Activated T-cell treated with anti-CD3 and anti-CD28 coated beads for 24 hours (primary cell): ENCODE measurements at places on chromosomes 2 and 18.

DNA sequence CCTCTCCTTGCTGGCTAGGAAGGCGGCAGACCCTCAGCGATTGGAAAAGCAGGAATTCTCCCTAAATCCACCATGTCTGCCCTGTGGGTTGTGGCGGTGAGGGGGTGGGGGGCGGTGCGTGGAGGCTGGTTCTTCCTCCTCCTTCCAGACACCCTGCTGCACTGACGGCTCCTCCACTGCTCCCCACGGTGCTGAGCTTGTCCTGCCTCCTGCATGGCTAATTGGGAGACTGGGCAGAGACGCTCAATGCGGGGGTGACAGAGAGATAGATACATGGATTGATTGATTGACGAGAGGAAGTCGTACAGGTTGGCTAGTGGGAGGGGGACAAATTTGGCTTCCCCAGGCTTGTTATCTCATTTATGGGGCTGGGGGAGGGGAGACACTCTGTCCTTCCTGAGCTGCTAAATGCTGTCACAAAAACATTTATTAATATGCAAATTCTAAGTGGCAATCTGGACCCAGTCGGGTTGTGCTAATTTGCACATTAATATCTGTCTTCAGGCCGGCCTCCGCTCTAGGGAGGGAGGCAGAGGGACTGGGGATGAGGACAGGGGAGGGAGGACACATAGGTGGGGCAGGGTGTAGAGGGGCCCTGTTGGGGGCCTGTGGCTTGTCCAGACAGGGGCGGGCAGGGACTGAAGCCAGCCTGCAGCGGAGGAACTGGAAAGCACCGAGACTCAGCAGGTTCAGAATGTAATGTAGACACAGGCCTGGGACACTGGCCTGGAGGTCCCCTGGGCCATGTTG lies 181.6 kb downstream of the CELF4 start:
- no peak for DNase-seq

GRCh38 chr2:48346124-48346536 lies 183.8 kb upstream of the STON1 start:
- no peak for DNase-seq

DNA sequence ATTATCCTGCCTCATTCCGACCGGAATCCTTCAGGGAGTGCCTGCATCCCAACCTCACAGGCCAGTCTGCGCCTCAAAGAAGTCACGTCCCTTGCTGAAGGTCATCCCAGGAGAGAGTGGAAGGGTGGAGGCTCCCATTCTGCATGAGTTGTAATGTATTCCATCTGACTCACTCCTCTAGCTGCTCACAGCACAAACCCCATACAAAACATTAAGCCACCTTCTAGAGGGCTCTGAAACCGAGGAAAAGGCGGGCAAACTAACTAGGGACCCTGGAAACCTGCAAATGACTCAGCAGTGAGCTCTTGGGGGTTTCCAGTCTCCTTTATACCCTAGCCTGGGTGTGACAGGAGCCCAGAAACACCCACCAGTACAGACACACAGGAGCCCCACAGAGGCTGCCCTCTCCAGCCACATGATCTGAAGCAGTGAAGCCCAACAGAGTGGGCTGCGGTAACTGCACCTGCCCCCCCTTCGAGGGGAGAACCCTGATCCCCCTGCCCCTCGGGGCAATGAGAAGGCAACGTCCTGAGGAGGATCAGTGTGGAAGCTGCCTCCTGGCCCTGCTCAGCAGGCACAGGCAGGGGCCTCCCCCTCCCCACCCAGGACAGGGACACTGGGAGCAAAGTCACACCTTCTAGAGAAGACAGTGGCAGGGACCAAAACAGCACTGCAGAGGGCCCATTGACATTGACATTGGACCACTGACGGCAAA lies 69.3 kb upstream of the SNTG2 start:
- no peak for DNase-seq

GRCh38 chr18:78625847-78626246 lies 353.8 kb upstream of the SALL3 start:
- no peak for DNase-seq

GRCh38 chr2:229673676-229674075 lies 40.7 kb downstream of the DNER start:
- DNase-seq, result no peak

- no peak for DNase-seq
Measured at GRCh38 chr2:8430628-8431027, 251.2 kb upstream of the ID2 start.

DNA sequence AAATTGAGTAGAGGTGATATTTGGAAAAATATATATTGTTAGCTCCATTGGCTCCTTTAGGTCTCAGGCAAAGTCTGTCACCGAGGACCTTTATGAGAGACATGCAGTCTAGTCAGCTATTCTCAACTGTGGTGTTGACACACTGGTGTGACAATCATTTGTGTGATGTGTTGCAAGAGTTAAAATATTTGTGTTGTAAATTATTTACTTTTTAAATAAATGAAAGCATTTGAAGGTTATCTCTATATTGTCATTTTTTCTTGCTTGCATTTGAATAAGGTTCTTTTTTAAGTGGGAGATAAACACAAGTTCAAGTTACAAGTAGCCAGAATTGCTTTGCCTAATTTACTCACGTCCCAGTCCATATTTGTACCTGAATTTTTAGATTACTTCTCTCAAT lies 4.3 kb downstream of the REL start:
- no peak for DNase-seq

DNA sequence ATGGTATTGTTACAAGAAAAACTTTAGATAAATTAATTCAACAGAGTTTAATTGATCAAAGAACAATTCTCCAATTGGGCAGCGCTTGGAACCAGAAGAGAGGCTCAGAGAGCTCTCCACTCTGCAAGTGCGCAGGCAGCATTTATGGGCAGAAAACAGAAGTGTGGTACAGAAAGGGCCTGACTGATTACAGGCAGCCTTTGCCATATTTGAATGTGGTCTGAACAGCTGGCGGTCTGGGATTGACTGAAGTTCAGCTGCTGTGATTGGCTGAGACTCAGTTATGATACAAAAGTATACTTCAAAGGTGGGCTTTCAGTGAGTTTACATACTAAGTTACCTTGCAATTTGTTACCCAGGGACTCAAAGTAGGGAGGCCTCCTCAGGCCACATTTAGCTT lies 301.3 kb upstream of the ID2 start:
- DNase-seq, result no peak

DNA sequence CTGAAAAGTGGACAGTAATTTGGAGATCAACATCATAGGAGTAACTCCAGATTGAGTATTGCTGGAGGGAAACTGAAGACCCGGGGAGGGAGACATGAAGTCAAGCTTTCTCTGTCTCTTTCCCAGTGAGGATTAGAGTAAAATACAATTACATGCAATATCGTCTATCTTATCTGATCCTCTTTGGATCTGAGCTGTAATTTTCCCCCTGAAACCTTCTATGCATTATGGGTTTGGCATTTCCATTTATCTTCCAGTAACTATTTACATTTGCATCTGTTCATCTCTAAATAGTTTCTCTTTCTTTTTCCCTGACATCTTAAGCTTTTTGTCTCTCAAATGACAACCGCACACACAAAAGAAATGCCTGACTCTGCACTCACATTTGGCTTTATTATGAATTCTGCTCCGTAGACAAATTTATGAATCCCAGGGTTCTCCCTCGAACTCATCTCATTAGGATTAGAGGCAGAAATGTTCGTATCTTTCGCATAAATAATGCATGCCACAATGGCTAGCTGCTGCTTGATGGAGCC lies 113.1 kb downstream of the SPP2 start:
- no peak for DNase-seq

- DNase-seq, result no peak
Measured at GRCh38 chr2:66344087-66344663, 90.8 kb upstream of the MEIS1 start.

DNA sequence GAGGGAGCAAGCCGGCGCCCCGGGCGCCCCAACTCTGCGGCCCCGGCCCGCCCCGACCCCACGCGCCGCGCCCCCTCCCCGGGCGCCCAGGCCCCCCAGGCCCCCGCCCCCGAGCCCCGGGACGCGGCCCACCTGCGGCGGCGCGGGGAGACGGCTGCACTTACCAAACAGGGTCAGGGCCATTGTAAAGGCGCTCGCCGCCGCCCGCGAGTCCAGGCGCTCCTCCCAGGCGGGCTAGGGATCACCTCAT lies 526 bp downstream of the CHN1 start:
- no peak for DNase-seq

DNA sequence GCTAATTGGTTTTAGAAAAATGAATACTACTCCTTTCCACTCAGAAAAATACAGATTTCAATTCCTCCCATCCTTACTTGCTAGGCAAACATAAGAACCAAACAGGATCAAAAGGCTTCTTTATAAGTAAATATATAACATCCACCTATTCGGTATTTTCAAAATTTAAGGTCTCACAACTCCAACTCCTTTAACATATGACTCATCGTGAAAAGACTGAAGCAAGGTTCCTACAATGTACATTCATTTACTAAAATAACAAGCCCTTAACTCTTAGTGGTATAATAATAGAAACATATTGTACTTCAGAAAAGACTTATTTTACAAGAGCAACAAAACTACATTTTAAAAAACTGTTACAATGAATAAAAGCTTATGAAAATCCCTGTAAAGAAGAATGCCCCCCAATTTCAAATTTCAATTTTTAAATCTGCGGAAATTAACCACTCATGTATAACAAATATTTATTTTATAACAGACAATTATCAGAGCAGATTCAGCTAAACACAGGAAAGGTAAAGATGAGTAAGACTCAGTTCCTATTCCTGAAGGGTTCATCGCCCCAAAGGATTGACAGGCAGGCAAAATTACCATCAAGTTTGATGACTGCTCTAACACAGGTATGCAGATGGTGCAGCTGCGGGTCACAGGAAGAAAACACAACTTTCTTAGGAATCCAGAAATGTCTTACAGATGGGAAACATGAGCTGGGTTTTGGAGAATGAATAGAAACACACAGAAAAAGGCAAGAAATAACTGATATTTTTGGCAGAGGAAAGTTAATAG lies 96.4 kb downstream of the COBLL1 start:
- no peak for DNase-seq

GRCh38 chr2:38665854-38666555 lies at the start of gene GALM:
GALM (plus strand) TSS chr2:38666114; CDS start chr2:38666162, 48 bp downstream.
- peak; percentile 51 for DNase-seq

DNA sequence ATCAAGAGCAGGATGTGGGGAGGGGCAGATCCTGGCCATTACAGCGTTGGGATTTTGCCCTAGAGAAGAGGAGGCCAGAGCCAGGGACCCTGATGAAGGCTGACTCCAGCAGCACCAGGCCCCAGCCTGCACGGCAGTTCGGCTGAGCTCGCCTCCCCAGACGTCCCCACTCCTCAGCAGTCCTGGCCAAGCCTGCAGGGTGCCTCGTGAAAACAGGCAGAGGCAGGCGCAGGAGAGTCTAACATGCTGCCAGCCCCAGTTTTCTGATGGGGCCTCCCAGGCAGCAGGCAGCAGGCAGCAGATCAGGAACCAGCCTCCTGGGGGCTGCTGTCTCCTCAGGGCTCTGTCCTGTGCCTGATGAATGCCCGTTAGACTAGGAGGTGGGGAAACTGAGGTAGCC lies 19.7 kb upstream of the GLI2 start:
- DNase-seq, result no peak

GRCh38 chr2:135525786-135526185 lies 5.2 kb downstream of the ZRANB3 start:
- no peak for DNase-seq

- DNase-seq, result no peak
Measured at GRCh38 chr18:58668211-58668610, 3.1 kb upstream of the MALT1 start.

DNA sequence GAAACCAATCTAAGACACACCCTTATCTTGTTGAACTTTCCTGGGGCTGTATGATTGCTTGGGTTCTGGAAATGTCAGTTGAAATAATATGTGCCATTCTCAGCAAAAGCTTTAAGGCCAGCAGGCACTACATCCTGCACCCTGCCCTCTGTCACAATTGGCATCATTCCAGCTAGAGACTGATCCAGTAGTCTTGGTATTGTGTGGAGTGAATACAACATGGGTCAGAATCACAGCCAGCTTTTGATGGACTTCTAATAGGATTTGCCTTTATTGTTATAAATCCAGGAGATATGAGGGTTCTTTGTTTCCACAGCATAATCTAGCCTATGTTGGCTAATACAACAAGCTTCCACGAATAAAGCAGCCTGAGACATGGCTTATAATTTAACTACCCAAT lies 617.0 kb upstream of the CDH2 start:
- no peak for DNase-seq

- DNase-seq, result no peak
Measured at GRCh38 chr18:21669736-21670285, 34.8 kb downstream of the ABHD3 start.

- peak; percentile 4 for DNase-seq
Measured at GRCh38 chr2:158753641-158754611, 41.2 kb upstream of the DAPL1 start.

- DNase-seq, result no peak
Measured at GRCh38 chr2:200787351-200788120, 24.2 kb upstream of the BZW1 start.

DNA sequence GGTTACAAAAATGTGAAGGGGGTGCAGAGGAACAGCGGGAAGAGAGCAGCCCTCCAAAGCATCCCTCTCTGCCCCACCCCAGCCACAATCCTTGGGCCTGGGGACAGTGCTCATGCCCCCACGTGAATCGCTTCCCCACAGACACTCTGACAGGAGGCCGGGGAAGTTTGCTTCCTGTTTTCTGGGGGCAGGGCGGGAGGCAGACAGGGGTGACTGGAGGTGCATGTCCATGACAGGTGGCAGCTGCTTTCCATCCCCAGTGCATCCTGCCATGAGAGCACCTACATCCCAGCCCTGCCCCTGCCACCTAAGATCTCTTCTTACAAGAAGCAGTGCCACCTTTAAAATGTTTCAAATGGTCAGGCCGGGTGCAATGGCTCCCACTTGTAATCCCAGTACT lies 47.2 kb upstream of the UBE2F start:
- DNase-seq, result no peak

DNA sequence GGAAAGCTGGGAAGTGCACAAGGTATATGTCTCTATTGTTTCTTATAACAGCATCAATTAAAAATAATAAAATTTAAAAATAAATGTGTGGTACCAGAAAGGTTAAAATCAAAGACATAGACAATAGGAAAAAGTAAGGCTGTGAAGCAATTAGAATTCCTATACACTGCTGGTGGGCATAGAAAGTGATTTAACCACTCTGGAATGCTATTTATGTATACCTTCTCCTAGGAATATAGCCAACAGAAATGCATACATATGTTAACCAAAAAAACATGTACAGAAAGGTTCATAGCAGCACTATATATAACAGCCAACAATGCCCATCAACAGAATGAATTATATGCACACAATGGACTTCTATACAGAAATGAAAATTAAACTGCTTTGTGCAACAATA lies 43.0 kb downstream of the WDSUB1 start:
- DNase-seq, result no peak
